ENCODE measurements at places on chromosomes 11 and 22.

- DNase-seq = no peak
These were observed 1413.0 kb downstream of the BRD1 start for GRCh38 chr22:48414651-48415050.

DNA sequence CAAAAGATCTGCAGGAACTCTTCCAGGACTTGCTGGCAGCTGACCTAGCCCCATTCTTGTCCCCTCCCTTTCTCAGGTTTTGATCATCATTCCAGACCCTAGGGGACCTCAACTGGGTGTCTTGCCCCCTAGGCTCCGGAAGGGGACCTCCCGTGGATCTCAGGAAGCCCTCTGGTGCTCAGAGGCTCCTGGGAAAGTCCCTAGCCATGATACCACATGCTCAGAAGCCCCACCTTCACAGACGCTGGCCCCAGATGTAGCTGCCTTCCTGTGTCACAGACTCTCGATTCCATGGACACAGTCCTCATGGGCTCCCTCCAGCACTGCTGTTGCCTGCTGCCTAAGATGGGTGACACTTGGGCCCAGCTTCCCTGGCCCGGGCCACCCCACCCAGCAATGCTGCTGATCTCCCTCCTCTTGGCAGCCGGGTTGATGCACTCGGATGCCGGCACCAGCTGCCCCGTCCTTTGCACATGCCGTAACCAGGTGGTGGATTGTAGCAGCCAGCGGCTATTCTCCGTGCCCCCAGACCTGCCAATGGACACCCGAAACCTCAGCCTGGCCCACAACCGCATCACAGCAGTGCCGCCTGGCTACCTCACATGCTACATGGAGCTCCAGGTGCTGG lies at the start of gene LRRC55:
Gene LRRC55 (plus strand): TSS at position 276 of the 628 bp plus-strand sequence. CDS start 70 bp downstream, at position 346.
- DNase-seq = no peak

DNA sequence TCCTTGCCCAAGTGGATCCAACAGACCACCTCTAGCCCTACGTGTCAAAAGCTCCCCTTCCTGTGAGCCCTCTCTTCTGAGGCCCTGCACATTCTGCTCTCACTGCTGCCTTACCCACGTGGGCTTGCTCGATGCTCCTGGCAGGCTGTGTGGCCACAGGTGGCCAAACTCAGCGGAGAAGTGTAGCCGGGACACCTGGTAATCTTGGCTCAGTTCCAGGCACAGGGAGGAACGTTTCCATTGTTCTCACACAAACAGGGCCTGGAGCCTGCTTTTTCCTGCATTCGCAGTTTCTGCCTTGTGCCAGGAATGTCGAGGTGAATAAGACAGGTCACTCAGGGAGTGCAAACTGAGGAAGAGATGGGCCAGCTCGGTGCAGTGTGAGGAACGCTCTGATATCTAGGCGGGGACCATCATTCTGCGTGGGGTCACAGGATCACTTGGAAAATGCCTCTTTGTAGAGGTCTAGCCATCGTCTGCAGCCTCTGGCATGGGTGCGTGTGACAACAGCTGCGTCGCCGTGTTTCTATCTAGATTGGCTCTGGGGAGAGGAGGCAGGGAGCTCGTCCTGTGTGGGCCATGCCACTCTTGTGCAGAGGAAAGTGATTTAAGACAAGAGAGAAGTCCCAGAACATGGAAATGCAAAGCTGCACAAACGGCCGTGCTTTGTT lies 127.6 kb upstream of the PARVA start:
- no peak for DNase-seq

DNA sequence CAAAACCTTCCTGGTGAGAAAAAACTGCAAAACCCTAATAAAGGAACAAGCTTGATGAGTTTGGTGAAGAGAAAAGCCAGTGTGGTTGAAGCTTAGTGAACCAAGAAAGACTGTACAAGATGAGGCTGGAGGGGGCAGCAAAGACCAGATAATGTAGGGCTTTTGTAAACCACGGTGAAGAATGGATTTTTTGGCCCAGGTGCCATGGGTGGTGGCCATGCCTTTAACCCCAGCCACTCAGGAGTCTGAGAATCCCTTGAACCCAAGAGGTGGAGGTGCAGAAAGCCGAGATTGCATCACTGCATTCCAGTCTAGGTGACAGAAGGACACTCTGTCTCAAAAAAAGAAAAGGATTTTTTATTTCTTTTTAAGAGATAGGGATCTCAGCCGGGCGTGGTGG lies 5.0 kb upstream of the ZDHHC5 start:
- DNase-seq = no peak

DNA sequence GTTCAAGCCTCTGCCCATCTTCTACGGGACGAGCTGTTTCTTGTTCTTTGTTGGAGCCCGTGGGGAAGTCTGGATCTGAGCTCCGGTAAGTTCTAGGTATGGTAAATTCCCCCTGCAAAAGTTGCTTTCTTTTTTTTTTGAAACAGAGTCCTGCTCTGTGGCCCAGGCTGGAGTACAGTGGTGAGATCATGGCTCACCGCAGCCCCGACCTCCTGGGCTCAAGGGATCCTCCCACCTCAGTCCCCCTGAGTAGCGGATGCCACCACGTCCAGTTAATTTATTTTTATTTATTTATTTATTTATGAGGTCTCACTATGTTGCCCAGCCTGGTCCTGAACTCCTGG lies 35.5 kb upstream of the MOB2 start:
- no peak for DNase-seq

DNA sequence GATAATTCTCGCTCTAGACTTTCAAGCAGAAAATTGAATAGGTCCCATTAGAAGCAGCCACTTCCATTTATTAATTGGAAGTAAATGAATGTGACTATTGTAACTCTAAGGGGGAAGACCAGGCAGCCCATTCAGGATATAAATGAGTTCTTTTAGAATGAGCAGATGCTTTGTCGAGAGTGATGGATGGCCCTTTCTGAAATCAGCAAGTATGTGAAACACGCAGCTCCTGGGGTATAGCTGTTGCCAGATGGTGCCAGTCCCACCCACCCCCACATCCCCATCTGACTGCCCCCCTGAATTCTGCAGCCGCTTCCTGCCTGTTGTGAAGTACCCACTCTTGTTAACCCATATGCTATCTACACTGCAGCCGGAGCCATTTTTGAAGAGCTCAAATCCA lies 3.7 kb downstream of the SLC15A3 start:
- no peak for DNase-seq
